Fibroblast of upper back skin (primary cell): ENCODE measurements at places on chromosomes 11 and 22.

DNA sequence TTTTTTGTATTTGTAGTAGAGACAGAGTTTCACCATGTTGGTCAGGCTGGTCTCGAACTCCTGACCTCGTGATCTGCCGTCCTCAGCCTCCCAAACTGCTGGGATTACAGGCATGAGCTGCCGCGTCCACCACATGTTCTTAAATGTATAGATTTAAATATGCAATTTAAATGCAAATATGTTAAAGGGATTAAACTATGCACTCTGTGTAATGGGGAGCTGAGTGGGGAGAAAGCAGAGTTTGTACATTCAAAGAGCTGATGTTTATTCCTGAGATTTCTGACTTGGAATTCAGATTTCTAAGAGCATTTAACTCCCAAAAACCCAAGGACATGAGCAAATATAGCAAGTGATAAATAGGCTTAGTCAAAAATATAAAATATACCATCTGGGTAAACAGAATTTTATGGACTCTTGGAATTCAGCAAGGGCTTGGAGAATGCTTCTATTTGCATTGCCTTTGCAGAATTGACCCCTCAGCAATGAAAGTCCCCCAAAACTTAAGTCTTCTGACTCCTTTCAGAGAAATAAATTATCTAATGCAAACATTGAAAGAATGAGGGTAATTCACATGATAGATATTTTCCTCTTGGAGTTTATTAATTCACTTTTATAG lies 170.6 kb downstream of the LUZP2 start:
- DNase-seq = no peak

- DNase-seq = no peak
Observed at GRCh38 chr11:64173616-64174355, 7.9 kb upstream of the MACROD1 start.

GRCh38 chr11:130718120-130718519 lies 198.2 kb downstream of the SNX19 start:
- DNase-seq = no peak

DNA sequence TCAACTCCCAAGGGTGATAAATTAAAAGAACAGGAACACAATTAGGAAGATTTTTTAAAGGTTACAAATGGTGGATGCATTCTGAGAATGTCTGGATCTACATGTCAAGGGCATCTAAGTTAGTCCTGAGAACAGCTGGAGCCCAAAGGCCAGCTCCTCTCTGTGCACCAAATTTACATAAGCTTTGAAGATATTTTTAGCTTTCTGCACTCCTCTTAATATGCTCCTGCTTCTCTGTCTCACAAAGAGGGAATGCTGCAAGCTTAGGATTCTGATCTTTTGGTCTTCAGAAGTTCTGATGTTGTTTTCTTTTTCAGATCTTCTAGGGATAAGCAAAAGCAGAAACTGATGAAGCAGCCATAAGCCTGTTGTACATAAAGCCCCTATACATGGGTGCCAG lies 309.8 kb upstream of the NCAM1 start:
- no peak for DNase-seq

- no peak for DNase-seq
Observed at GRCh38 chr11:44351006-44351660, 41.2 kb upstream of the ALX4 start.

DNA sequence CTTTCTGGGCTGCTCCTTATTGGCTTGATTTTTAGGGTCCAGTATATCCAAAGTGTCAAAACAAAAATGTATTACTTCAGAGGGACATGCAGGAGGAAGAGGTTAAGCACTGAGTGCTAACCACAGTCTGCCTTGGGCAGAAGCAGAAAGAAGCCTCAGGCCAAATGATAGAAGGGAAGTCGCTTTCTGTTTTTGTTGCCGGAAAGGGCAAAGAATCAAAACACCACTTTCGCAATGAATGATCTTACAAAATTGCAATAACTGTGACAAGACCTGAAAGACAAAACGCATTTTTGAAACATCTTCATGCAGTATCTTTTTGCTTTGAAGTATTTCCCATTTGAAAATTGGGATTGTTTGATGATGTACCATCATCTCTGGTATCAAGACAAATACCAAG lies 70.1 kb upstream of the PICALM start:
- DNase-seq = no peak

DNA sequence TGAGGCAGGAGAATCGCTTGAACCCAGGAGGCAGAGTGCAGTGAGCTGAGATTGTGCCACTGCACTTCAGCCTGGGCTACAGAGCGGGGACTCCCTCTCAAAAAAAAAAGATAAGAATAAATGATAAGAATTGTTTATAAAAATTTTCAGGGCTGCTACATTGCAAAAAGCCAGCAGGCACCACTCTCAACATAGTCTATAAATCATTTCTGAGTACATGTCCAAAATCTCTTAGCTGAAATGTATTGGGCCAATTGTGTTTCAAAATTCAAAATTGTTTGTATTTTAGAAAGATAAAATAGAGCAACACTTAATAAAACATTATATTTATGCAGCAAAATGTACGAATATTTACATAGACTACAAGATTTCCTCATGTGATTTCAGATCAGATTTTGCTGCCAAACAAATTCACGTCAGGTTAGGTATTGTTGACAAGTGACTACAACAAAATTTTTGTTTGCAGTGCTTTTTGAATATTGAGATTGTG lies 13.9 kb downstream of the PGR start:
- no peak for DNase-seq

DNA sequence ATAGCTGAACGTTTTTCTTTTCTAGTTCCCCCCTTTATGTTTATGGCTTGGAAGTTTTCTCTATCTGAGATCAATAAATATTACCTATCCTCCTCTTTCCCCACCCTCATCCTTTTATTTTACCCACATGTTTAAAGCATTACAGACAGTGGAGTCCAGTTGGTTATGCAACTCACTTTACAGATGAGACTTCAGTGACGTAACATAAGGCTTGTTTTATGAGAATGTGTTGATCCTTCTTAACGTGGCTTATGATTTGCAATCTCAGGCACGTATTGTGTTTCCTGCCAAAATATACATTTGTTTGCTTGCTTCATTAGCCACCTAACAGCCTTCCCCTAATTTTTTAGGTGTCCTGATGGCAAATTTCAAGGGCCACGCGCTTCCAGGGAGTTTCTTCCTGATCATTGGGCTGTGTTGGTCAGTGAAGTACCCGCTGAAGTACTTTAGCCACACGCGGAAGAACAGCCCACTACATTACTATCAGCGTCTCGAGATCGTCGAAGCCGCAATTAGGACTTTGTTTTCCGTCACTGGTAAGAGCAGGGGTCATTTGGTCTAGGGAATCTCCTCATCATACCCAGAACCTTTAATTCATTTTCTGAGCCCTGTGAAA lies 36.6 kb downstream of the TMEM45B start:
- DNase-seq = no peak

GRCh38 chr11:9688716-9689511 lies 25.0 kb downstream of the SWAP70 start:
- DNase-seq = peak; percentile 90

- no peak for DNase-seq
Observed at GRCh38 chr11:47589584-47589976, 3.1 kb downstream of the FAM180B start.

GRCh38 chr11:73647459-73648100 lies 1.2 kb downstream of the PLEKHB1 start:
- DNase-seq = peak; percentile 67

DNA sequence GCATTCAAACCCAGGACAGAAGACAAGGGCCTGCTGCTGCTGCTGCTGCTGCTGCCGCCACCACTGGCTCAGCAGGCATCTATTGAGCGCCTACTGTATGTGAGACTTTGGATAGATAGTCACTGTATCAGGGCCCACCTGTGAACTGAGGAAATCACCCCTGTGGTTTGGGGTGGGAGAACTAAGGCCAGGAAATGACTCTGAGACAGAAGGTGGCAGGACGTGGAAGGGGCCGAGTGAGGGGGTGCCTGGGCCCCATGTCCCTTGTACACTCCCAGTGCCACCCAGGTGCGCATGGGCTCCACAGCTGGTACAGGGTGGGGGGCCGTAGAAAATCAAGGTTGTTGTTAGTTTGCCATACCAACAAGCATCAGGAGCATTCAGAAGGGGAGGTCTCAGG lies 50.6 kb downstream of the ARHGAP8 start:
- no peak for DNase-seq

DNA sequence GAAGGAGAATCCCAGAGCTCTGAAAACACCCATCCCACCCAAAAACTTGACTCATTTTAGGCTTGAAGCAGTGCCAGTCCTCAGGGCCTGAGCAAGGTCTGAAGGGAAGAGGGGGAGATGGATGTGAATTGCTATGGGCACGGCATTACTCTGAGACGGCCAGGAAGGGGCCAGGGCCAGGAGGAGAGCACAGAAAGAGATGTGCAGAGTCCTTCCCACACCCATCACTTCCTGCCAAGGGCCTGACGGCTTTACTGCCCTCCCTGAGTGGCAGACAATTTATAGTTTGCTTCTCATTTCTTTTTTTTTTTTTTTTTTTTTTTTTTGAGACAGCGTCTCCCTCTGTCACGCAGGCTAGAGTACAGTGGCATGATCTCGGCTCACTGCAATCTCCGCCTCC lies 22.5 kb downstream of the TAB1 start:
- DNase-seq = no peak

- DNase-seq = peak; percentile 90
Observed at GRCh38 chr11:68121067-68121899, at the start of gene CHKA. TSS of gene CHKA (minus strand) at chr11:68121388. CDS start at chr11:68121177, 211 bp downstream.

GRCh38 chr11:106077609-106078455 lies at the start of gene AASDHPPT:
TSS of gene AASDHPPT (plus strand) at chr11:106077662. CDS start at chr11:106077711, 49 bp downstream.
- peak; percentile 25 for DNase-seq

DNA sequence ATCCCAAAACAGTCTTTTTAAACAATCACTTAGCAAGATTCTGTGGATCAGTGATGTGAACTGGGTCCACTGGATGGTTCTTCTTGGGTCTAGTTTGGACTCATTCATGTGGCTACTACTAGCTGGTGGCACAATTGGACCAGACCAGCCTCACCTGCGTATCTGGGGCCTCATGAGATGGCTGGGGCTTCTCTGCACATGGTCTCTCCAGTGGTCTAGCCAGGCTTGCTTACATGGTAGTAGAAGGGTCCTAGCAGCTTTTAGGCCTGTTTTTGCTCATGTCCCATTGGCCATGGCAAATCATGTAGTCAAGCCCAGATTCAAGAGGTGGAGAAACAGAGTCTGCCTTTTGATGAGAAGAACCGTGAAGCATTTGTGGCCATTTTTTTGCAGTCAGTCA lies 94.0 kb downstream of the RRAS2 start:
- DNase-seq = no peak

GRCh38 chr11:1015826-1016545 lies 20.5 kb downstream of the MUC6 start:
- DNase-seq = no peak

DNA sequence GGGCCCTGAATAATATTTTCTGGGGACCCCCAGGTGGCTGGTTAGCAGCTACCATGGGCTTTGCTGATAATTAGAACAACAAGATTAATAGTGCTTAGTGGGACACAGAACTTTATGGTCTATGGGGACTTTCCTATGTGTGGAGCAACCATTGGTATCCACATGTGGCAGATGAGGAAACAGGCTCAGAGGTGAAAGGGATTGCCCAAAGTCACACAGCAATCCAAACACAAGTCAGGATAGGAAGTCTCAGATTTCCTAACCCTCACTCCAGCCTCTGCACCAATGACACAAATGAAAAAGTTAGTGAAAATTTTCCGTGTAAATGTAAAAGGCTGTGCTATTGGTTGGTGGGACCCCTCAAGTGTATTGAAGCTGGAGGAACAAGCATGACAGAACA lies 15.3 kb upstream of the SLCO2B1 start:
- no peak for DNase-seq

DNA sequence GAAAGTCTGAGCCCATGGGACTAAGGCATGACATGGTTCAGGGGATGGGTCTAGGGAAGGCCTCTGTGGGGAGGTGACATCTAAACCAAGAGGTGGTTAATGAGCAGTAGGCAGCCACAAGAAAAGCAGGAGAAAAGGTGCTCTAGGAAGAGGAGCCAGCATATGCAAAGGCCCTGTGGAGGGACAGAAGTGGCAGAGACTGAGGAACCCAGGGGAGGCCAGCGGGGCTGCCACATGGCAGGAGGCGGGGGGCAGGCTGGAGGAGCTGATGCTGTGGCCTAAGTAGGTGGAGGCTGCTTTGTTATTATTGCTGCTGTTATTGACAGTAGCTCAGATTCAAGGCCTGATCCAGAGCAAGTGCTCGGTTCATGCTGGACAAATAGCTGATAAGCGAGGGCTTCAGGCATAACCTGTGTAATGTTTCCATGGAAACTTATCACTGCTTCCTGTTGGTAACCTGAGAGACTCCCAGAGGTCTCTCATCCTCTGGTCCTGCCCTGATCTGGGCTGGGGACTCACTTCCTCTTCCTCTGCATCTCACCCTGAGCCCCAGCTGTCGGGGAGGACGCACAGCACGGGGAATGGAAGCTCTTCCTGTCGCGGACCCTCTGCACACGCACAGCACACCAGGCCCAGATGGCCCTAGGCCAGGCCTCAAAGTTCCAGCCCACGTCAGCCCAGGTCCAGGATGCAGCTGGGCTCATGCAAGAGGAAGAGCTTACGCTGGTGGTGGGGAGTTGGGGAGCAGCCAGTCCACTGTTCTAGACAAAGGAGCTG lies 75.2 kb upstream of the TP53I11 start:
- DNase-seq = peak; percentile 37
